ENCODE measurements at places on chromosomes 6 and 20. TPM values are rescaled to one million over a fixed set of nuclear protein-coding genes. Genes with fewer than 3 reads are reported as not detected.

Gene LY6G6F
- total RNA-seq, result not detected

Gene PNLDC1
- total RNA-seq, result not detected

Gene PYGB
- total RNA-seq, result 52.3 TPM

Gene TRIM26
- 38.6 TPM for total RNA-seq

Gene ABHD12
- 40.6 TPM for total RNA-seq

Gene OR2J3
- not detected for total RNA-seq

Gene SIM1
- 0.22 TPM for total RNA-seq

Gene HLA-DOA
- 0.58 TPM for total RNA-seq

Gene STMN3
- 128 TPM for total RNA-seq

Gene SALL4
- 18.4 TPM for total RNA-seq

Gene USP49
- total RNA-seq, result 10.5 TPM

Gene GPR6
- not detected for total RNA-seq

Gene EYA4
- 1.5 TPM for total RNA-seq

Gene TRIM39
- 13.7 TPM for total RNA-seq

Gene OR2H2
- not detected for total RNA-seq

DNA sequence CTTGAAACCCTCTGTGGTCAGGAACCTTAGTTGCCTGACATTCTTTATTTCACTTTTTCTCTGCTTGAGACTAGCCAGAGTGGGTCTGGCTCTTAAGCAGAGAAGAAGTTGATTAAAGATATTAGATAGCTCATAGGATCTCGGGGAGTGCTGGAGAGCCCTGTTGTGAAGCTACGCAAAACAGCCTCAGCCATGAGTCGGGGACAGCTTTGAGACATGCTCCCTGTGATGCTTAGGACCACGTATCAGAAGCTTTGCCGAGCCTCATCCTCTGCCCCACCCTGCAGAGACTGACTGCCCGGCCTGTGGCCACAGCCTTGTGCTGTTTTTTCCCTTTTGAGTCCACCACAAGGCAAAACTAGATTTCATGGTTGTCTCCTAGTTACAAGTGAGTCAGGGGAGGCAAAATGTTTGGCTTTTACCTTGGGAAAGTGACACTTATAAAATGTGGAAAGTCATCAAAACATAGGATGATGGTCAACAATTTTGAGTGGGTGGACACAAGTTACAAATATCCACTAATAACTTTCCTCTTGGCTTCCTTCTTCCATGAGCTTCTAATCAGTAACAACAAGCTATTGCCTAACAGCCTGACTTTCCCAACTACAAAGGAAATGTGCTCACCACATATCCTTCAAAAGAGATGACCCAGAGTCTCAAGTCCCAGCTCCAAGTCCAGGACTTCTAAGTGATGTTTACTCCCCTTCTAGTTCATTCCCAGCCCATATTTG, 108.4 kb downstream of the JAG1 start:
- DNase-seq, result no peak

- DNase-seq, result peak; percentile 90
These were observed 113.3 kb upstream of the FRMD1 start for GRCh38 chr6:168192195-168192900.

DNA sequence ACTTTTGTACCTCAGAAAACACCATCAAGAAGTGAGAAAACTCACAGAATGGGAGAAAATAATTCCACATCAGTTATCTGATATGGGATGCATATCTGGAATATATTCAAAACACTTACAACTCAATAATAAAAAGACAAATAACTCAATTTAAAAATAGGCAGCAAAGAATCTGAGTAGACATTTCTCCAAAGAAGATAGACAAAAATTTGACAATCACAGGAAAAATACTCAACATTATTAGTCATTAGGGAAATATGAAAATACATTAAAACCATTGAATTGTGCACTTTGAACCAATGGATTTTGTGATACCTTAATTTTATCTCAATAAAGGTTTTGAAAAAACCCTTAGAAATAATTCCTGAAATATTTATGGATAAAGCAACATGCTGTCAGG, 36.9 kb upstream of the STMND1 start:
- DNase-seq, result no peak

DNA sequence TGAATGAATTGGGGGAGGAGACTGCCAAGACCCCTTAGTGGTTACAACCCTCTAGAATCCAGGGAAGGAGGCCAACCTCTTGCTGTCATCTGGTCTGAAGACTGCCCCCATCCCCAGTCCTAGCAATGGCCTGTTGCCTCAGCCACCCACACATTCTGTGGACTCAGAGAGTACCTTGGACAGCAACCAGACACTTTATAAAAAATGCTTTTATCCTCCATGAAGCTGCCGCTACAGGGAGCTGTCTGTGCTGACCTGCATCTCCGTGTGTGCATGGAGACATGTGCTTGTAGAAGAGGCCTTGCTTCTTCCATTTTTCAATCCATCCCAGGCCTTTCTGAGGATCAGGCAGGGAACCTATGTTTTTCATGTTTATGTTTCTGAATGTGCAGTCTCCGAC, 15.2 kb downstream of the CDH22 start:
- DNase-seq, result peak; percentile 42

DNA sequence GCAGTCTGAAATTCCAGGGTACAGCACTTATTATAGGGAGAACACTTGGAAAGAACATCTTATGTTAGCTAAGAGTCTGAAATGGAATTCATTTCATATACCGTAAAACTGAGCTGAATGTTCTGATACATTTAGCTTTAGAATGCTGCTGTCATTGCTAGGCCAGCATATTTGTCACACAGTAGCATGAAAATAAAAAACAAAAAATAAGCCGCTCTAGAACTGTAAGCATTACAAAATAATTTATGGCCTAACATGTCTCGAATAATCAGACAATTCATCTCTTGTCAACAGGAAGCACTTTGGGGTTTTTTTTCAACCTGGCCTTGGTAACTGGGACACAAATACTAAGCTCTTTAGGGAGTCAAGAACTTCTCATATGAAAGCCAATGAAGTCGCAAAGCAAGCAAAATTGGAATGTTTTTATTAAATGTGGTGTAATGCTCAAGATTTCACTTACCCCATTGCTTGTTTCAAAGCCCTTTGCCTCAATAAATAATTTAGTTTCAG, 115.7 kb downstream of the PHACTR1 start:
- DNase-seq, result no peak

GRCh38 chr20:38135651-38136420, 29.2 kb downstream of the TGM2 start:
- no peak for DNase-seq

- no peak for DNase-seq
These were observed 45.9 kb upstream of the FLRT3 start for GRCh38 chr20:14383335-14383734.

DNA sequence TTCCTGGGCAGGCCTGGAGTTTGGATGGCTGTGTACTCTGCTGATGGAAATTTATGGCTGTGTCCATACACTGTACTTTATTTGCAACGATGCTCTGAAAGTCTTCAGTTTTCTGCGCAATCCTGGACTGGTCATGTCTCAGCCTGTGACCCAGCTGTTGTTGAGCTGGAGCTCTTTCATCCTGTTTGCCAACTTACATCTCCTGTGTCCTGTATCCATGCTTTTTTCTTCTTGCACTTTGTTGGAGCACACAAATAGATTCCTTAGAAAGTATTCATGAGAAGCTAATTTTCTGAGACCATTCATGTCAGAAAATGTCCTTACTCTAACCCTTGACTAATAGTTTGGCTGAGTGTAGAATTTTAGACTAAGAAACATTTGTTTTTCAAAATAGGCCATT, 251.2 kb downstream of the BCKDHB start:
- no peak for DNase-seq

GRCh38 chr6:33279971-33280511, 3.1 kb downstream of the B3GALT4 start:
- DNase-seq, result peak; percentile 69

DNA sequence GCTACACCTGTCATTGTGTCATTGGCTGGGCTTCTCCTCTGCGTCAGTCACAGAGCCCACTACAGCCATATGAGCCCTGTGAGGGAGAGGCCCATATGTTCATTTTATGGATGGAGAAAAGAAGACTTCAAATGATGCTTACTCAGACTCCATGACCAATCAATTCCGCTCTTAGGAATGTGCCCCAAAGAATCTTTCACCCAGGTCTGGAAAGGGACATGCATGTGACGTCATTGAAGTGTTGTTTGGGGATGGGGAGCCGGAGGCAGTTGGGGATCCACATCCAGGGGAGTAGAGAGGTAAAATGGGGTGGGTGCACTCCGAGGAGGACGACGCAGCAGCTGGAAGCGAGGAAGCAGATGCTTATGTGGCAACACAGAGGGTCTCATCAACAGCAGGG, 9.6 kb upstream of the C6orf132 start:
- DNase-seq, result no peak

DNA sequence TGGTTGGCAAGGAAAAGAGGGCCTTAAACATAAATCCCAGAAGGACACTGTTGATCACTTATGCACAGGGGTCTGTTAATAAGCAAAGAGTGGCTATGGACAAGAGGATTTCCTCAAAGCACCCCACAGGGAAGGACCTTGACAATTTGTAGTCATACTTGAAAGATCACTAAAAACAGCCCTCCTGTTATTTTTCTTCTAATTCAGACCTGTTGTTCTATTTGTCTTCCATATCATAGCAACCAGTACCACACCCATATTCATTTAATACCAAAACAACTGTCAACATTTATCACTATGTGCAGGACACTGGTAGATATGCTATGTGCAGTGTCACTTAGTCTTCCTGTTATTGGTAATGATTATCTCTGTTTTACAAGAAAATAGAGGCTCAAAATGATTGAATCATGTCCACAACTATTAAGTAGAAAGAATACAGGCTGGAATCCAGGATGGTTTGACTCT, 3.2 kb upstream of the DYNLRB1 start:
- DNase-seq, result no peak

DNA sequence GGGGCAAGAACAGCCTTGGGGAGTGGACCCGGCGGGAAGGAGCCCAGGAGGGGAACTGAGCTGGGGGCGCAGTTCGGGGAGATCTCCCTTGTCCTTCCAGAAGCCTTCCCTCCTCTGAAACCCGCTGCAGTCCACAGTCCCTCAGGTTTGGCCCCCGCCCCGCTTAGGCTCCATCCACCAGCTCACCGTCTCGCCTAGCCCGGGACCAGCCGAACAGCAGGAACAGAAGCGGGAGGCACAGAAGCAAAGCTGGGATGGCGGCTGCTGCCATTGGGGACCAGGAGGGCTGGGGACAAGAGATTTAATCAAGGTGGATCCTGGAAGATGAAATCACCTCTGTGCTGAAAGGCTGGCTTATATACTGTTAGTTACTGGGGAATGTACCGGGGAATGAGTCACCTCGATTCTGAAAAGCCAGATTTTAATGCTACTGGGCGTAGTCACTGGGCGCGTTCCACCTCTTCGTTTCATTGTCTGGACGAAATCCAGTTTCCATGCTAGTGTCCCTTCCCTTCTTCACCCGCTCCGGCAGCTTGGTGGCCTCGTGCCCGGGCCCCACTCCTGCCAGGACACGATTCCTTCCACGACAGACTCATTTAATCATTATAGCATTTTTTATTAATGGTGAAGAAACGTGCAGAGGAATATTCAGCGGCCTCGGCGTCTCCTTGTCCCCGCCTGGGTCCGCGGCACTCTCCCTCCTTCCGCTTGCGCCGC, at the start of gene RAET1L:
RAET1L (minus strand) TSS at position 332 of the 717 bp plus-strand sequence; CDS start at position 271, 61 bp downstream.
- DNase-seq, result peak; percentile 23

GRCh38 chr6:107716688-107717089, 107.4 kb downstream of the SCML4 start:
- peak; percentile 78 for DNase-seq

GRCh38 chr6:109383438-109383940, 1.2 kb upstream of the CD164 start:
- DNase-seq, result no peak
